ENCODE measurements at places on chromosomes 13 and 19. TPM values are rescaled to one million over a fixed set of nuclear protein-coding genes. Genes with fewer than 3 reads are reported as not detected.

- DNase-seq, result no peak
Observed at GRCh38 chr19:34274827-34275625, 20.7 kb downstream of the GARRE1 start.

The LMTK3 gene
- polyA plus RNA-seq, result 0.09 TPM

GRCh38 chr13:72754111-72754510 lies 26.4 kb downstream of the BORA start:
- no peak for DNase-seq

The RDH8 gene
- polyA plus RNA-seq, result not detected

DNA sequence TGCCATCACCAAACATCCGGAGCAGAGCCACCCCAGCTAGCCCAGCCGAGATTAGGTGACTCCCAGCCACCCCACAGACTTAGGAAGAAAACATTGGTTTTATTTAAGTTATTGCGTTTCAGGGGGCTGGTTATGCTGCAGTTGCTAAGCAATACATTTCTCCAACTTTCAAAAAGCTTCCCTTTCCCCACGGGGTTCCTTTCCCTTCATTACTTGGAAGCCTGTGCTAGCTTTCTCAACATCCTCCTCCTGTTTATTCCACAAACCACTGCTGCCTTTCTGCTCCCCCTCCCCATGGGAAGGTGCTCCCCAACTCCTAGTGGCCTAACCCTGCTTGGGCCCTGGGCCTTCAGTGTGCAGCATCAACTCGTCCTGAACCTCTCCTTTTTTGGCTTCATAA lies 52.6 kb downstream of the CDADC1 start:
- no peak for DNase-seq

The FFAR1 gene
- not detected for polyA plus RNA-seq

DNA sequence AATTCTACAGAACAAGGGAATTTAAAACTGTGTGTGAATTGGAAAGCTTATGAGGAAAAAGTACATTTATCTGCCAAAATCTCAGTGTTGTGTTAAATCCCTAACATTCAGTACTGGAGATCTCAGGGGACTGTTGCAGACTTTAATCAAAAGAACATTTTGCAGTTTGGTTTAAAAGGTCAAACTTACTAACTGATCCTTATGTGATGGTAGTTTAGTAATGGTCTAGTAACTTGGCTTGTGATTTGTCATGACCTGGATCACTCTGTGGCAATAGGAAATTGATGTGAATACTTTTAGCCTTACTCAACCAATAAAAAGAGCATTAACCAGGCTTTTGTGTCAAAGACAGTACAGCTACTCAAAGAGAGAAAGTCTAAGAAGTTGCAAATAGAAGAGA lies 862.1 kb upstream of the MIR17HG start:
- peak; percentile 74 for DNase-seq

- peak; percentile 87 for DNase-seq
Observed at GRCh38 chr19:53254411-53255341, at the start of gene ZNF677. TSS of gene ZNF677 (minus strand) at chr19:53254873. CDS start at chr19:53251550, 3,323 bp downstream.

The RAB8A gene
- 32.6 TPM for polyA plus RNA-seq

The ERCC5 gene
- 45.5 TPM for polyA plus RNA-seq

DNA sequence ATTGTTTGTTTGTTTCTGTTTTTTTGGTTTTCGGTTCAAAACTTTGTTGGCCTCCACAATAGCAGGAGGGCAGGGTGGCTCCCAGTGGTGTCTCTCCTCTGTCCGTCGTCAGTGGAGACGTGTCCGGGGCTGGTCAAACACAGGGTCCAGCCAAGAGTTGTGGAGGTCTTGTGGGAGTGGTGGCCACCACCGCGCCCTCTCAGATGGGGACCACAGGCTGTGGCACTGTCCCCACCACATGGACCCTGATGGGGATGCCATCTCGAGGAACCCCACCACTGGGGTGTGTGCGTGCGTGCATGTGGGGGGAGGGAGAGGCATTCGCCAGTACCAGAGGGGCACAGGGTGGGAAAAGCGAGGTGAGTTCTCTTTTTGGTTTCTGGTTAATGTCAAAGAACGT lies 13.8 kb downstream of the ZNF574 start:
- no peak for DNase-seq

The GPR18 gene
- 0.19 TPM for polyA plus RNA-seq

- no peak for DNase-seq
Observed at GRCh38 chr19:9032136-9032631, 22.0 kb upstream of the MUC16 start.

DNA sequence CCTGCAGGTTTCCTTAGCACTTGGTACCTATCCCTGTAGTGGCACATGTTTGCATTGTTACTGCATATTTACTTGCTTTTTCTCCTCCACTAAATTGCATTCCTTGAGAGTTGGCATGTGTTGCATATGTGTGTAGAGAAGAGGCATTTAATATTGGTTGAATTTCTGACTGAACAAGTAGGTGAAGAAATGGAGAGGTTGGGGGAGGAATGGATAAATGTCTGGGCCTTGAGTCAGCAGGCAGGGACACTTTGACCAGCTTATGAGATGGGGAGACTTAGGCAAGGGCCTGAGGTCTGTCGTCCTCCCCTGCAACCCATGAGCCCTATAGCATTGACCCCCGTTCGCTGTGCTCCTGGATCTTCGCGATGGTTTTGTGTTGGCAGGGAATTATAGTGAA lies 2.0 kb upstream of the GPR18 start:
- no peak for DNase-seq

DNA sequence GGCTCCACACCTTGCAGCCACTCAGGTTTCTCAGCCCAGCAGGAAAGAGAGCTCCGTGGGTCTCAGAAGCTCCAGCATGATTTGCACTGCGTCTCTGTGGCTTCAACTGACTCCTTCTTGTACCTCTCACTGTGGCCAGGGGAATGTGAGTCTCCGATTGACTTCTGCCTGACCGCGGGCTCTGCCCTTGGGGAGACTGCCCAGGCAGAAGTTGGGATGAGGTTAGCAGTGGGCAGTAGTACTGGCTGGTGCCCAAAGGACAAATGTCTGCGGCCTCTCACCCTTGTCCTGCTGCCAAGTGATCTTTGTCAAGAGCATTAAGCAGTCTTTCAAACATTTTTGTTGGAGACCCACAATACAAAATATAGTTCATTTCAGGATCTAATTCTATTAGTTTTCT lies 34.4 kb upstream of the FXYD3 start:
- no peak for DNase-seq

The ZNF579 gene
- polyA plus RNA-seq, result 12.7 TPM

GRCh38 chr13:109246001-109246400 lies 540.4 kb downstream of the IRS2 start:
- DNase-seq, result no peak

GRCh38 chr13:36673838-36674326 lies at the start of gene SERTM1:
TSS of gene SERTM1 (plus strand) at chr13:36674020. CDS start at chr13:36695079, 21,059 bp downstream.
- peak; percentile 28 for DNase-seq

The TLE6 gene
- 0.74 TPM for polyA plus RNA-seq

DNA sequence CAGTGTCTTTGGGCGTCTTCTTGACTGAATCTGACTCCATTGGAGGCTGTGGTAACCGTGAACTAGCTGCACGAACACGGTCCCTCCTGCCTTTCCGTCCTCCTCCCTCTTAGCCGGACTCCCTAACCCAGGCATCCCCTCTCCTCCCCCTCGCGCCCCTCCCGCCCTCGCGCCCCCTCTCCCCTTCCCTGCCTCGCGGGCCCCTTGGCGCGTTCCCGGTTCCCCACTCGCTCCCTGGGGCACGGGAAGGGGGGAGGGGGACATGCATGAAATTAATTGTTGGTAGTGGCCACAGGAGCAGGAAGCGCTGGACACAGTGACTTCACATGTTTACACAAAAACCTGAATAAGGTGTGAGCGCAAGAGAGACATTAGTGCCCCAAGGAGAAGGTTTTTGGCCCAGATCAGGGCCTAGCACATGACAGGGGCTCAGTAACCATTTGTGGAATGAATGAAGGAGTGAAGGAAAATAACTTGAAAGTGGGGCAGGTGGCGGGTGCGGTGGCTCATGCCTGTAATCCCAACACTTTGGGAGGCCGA lies 279 bp downstream of the DMRTC2 start:
- no peak for DNase-seq

The LILRB1 gene
- 2.0 TPM for polyA plus RNA-seq

DNA sequence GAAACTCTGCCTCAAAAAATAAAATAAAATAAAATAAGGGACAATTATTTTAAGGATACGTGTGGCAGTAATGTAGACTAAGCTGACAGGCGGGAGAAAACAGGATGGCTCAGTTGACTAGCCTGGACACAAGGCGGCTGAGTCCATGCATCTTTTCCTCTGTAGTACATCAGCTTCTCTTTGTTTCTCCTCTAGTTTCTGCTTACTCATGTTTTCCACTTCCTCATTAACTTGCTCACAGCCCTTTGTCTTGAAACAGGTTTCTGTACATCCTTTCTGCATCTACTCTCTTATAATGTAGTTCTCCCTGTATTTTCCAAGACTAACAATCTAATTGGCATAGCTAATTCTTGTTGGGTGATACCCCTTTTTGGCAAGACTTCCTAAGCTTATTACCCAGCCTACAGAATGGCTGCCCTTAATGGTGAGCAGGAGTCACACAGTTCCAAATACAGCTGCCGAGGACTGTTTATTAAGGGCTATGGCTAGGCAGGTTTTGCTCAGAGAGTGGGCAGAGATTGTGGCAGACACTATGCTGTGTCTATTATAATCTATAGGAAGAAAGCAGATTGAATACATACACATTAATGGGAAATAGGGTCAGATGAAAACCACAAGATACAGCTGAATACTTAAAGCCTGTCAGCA lies 58.7 kb upstream of the KLF5 start:
- DNase-seq, result no peak

DNA sequence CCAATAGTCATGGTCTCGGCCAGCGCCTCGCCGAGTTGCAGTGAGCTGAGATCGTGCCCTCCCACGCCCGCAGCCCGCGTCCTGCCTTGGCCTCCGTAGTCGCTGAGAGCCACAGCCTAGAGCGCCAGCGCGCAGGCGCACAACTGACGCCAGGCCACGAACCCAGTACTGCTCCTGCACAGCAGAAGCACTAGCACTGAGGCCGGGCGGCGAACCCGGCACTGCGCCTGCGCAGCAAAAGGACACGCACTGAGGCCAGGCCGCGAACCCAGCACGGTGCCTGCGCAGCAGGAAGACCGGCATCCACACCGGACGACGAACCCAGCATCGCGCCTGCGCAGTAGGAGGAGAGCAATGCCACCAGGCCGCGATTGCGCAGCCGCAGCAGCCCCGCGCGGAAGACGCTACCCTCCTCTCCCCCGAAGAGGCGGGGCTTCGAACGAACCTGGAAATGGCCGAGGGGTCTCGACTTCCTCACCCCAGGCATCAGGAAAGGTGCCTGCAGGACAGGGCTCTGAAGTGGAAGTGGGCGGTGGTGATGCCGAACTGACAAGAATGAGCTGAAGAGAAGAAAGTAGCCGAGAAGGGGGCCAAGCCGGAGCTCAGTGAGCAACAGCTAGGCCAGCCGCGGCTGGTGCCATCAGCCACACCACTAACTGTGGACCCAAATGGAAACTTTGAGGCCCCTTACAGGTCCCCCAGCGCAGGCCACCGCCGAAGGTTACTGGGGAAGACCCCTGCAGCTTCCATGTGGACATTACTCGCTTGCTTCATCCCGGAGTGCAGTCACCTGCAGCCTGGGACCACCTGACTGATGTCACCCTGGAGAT lies 7.5 kb downstream of the F10 start:
- no peak for DNase-seq

The UBE2S gene
- 47.2 TPM for polyA plus RNA-seq

DNA sequence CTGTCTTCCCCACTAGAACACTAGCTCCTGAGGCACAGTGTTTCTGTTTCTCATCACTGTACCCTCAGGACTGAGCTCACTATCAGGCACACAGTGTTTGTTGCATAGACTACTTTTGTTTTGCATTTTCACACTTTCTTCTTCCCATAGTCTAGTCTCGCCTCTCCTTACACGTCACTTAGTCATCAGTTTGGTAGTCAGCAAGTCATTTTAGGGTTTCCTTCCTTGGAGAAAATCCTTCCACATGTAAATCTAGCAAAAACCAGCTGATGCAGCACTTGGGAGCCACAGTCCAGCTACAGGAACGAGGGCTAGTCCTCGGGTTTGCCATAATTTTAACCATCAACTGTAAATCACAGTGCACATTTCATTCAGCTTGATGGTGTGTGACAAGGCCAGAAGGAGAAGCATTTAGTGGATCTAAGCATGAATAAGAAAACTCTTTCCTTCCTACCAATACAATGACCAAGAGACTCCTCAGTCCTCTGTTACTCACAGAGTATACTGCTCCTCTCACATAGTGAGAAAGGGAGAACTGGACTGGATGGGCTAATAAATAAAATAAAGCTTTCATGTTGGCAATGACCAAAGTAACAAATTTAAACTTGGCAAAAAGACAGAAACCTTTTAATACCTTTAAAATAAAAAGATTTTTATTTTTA lies 221.0 kb downstream of the KLF12 start:
- DNase-seq, result no peak

The PRTN3 gene
- polyA plus RNA-seq, result 6.1 TPM

DNA sequence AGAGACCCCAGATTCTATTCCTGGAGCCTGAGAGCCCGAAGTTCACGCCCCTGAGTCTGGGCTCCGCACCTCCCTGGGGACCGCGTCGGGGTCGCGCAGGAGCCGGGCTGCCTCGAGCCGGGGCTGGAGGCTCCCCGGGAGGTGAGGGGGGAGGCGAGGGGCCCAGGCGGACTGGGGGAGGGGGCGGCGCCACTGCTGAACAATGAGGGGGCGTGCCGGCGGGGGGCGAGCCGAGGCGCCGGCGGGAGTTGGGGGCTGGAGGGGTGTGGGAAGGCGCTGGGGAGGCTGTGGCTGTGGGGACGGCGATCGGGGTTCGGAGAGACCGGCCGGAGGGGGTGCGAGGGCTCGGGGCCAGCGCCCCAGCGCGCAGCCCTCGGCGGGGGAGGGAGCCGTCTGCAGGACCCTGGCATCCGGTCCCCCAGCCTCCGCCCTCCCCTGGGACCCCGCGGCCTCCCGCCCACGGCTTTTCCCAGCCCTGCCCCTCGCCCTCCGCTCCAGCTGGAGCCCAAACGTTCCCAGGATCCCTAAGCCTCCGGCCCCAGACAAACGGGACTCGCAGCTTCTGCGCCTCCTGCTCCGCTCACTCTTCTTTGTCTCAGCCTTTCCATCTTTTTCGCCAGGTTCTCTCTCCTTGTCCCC lies 922 bp downstream of the PLEKHG2 start:
- peak; percentile 79 for DNase-seq

- DNase-seq, result no peak
Observed at GRCh38 chr13:40876020-40876738, 86.8 kb downstream of the SLC25A15 start.

DNA sequence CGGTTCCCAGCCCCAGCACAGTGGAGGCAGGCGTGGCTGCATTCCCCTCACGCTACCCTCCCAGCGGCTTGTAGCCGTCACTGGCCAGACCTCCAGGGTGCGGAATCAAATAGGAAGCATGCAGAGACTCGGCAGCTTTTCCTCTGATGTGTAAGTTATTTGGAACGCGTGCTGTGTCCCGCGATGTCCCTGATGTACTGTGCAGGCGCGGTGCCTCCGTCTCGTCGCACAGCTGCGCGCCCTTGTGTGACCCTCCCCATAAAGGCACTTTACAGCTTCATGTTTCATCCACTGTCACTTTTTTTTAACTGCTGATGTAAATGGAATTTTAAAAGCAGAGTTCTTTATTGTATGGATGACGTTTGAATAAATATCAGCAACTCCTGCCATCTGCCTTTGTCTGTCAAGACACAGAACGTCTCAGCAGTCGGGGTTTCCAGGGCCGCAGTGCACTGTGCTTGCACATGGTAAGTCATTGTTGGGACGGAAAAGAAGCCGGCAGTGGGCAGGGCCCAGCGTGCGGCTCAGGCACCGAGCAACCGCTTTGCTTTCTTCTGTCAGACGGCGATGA lies 7.3 kb upstream of the F7 start:
- peak; percentile 72 for DNase-seq

GRCh38 chr19:45082170-45082569 lies 3.1 kb downstream of the GEMIN7 start:
- DNase-seq, result no peak
